ENCODE measurements at places on chromosomes 3 and 15.

DNA sequence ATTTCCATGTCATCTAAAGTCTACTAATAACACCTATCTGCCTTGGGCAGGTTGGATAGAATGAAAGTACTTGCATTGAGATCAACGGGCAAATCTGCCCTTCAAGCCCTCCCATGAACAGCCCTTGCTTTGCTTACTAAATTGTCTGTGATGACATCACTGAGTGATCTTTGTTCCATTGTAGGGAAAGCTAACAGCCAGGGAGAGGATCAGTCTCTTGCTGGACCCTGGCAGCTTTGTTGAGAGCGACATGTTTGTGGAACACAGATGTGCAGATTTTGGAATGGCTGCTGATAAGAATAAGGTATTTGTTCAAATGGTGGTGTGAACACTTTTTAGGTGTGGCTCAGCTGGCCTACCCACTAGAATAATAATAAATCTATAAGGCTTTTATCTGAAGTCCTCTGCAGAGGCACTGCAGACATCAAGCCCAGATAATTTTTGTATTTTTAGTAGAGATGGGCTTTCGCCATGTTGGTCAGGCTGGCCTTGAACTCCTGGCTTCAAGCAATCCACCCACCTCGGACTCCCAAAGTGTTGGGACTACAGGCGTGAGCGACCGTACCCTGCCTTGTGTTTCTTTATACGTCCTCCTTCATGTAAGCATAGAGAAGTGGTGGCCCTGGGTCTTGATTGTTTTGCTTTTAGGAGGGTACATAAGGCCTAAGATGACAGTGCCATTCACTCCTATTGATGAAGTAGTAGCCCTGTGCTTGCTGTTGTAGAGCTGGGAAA, 5.7 kb downstream of the PCCB start:
- DNase-seq: no peak

GRCh38 chr3:59006634-59007517, 42.9 kb downstream of the CFAP20DC start:
- no peak for DNase-seq

GRCh38 chr3:179546814-179547241, 15.9 kb upstream of the ACTL6A start:
- DNase-seq: no peak

- no peak for DNase-seq
Measured at GRCh38 chr15:50055750-50056157, 63.3 kb downstream of the ATP8B4 start.

DNA sequence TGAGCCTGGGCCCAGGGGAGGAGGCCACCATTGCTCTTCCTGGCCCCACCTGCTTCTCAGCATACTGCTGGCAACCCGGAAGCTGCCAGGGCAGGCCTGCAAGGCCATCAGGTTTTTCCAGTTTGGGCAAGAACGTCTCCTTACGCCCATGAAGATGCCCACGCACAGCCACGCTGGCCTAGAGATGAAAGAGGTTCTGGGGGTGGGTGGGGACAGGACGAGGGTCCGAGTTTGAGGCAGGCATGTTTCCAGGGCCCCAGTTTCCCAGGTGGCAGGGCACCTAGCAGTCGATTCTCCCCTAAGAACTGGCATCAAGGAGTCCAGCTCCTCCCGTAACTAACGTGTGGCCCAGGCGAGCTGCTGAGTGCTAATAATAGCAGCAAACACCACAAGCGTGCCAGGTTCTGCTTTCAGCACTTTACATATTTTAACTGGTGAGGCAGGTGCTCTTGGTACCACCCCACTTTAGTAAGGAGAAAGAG, 45.8 kb downstream of the ZNF710 start:
- DNase-seq: no peak

DNA sequence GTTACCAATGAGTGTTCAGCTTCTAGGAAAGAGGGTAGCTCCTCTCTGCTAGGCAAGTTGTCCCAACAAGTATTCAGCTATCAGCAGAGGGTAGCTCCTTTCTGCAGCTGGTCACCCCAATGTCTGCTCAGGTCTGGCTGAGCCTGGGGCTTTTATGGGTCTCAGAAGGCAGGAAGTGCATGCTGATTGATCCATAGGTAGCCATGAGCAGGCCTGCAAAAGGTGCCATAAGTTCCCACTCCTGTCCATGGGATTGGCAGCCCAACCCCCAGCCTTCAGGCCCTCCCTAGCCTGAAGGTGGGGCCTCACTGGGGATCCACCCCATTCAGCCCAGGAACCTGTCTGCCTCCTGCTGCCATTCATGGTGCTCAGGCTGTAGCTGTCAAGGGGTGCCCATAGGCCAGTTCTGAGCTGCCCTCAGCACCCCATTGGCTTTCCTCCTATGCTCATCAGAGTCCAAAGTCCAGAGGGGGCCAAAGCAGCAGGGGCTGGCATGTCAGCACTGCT, 34.6 kb upstream of the DNAJC13 start:
- DNase-seq: no peak

DNA sequence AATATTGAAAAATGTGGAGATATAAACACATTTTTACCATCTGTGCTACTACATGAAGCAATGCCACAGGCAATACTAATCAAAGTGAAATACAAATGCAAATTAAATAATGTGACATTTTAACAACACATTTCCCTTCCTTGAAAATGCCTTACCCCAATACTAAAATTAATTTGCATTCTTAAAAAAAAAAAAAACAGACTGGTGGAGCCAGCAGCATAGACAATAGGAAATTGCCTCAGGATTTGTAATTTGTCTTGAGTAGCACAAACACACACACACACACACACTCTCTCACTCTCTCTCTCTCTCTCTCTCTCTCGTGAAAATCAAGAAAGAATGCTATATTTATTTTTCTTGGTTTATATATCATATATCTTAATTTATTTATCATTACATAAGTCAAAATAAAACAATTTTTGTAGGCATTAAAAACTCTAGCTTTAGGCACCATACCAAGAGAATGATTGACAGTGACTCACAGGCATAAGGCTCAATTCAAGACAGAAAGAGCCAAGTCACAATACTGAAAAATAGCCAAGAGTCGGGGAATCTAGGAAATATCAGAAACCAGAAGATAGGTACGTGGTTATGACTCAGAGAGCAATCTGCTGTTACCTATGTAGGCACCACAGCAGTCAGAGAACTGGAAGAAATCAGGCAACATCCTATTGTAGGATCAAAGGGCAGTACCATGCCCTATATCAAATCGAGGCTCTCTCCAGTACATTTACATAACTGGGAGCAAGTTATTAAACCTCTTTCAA, 23.0 kb downstream of the SUCNR1 start:
- no peak for DNase-seq
